ENCODE measurements at places on chromosomes 16 and 17.

- DNase-seq: no peak
Measured at GRCh38 chr16:81221731-81222130, 16.8 kb upstream of the BCO1 start.

DNA sequence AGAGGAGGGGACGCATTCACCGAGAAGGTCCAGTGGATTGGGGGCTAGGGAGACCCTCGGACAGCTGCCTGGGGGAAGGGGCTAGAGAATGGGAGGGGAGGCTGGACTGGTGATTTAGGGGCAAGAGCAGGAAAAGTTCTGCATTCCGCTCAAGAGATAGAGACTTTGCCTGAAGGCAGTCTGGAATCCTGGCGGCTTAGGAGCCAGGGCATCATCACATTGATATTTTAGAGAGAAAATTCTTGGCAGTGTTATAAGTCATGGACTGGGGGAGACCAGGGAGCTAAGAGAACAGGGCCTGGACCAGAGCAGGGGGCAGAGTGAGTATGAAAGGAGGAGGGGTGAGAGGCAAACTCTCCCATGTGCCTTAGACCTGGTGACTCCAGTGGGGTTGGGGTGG lies 35.8 kb downstream of the MSI2 start:
- no peak for DNase-seq

DNA sequence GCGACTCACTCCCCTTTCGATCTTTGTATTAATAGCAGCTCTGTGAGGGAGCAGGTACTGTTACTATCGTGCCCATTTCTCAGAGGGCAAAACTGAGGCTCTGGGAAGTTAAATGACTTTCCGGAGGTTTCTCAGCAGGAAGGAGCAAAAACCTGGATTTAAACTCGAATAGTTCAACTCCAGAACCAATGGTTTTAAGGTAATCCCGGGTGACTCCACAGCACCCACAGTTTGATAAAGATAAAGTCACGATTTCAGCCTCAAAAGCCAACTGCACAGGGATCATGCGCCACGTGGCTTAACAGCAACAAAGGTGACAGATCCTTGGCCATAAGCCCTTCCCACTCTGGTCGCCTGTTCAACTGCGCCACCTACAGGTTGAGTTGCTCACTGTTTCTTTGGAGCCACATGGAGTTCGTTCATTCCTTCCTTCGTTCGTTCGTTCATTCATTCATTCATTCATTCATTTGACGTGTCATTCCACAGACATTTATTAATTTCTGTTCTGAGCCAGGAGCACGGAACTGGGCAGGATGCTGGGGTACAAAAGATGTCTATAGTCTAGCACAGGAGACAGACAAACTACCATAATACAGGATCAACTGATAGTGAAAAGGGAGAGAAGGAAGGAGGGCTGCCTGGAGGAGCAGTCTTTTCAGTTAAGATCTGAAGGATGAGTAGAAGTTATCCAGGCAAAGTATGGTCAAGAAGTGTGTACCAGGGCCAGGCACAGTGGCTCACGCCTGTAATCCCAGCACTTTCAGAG lies 134.8 kb downstream of the HS3ST2 start:
- DNase-seq: no peak

GRCh38 chr17:47703191-47703591 lies 9.2 kb downstream of the TBKBP1 start:
- no peak for DNase-seq

DNA sequence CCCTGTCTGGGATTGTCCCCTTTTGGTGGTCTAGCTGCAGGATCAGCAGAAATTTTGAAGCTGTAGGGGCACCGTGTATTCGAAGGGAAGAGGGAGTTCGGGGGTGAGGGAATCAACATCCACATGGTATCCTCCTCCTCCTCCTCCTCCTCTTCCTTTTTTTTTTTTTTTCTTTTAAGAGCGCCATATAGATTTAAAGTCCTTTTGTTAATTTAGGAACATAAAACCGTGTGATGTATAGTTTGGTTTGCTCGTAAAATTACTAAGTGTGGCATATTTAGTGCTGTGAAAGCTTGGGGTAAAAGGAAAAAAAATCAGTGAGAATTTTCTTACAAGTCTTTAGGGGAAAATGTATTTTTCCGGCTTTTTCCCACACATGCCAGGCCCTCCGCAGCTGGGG lies 50.1 kb upstream of the GSE1 start:
- DNase-seq: no peak

- DNase-seq: no peak
Measured at GRCh38 chr17:57881143-57881542, 31.3 kb upstream of the MRPS23 start.

DNA sequence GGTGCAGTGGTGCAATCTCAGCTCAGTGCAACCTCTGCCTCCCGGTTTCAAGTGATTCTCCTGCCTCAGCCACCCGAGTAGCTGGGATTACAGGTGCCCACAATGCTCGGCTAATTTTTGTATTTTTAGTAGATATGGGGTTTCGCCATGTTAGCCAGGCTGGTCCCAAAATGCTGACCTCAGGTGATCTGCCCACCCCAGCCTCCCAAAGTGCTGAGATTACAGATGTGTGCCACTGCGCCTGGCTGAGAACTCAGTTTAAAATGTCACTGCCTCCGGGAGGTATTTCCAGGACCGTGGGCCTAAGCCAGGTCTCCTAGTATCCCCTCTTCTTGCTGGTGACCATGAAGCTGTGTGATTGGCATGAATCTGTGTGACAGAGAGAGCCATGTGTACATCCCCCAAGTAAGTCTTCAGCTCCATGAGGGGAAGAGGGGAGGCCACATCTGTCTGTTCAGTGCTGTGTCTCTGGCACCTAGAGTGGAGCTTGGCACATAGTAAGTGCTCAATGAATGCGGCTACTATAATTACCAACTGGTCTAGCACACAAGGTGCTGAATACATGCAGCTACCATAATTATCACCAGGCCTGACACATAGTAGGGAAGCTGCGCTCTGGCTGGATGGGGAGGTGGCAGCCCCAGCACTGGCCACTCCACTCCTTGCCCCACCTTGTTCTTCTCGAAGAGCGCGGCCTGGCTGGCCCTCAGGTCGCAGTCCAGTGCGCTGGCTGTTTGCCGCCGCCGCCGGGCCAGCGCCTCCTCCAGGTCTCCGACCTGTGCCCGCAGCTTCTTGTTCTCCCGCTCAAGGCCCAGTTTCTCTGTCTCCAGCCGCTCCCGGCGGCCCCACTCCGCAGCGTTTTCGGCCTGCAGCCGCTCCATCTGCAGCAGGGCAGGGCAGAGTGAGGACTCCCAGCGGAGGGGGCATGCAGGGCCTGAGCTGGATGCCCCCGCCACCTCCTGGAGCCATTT lies 18.7 kb downstream of the CCDC102A start:
- no peak for DNase-seq

DNA sequence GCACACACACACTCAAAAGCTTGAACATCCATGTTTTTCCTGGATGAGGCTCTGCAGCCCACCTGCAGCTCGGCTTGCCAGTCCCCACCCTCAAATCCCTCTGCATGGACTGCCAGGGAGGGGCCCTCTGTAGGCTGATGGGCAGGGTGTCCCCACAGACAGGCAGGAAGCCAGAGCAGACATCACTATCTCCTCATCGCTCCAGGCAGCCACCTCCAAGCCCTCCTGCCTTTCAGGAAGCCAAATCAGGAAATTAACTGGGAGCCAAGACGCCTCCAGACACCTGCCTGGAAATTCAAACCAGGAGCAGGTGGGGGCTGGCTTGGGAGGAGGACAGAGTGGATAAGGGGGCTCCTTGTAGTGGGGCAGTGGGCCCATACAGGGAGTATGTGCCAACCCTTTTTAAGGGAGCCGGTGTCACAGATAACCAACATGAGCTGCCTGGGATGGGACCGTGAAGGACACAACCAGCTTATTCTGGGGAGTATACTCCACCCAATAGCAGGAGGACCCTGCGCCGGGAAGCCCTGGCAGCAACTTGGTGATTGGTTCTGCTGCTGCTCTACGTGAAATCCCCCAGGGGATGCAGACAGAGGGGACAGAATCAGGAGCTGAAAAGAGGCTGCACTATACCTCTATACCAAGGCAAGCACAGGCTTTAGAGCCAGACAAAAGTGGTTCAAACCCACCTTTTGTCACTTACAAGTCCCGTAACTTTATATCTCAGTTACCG lies 139.1 kb downstream of the CCT6B start:
- DNase-seq: no peak

GRCh38 chr16:67071476-67072048 lies 38.2 kb upstream of the PHAF1 start:
- DNase-seq: no peak

DNA sequence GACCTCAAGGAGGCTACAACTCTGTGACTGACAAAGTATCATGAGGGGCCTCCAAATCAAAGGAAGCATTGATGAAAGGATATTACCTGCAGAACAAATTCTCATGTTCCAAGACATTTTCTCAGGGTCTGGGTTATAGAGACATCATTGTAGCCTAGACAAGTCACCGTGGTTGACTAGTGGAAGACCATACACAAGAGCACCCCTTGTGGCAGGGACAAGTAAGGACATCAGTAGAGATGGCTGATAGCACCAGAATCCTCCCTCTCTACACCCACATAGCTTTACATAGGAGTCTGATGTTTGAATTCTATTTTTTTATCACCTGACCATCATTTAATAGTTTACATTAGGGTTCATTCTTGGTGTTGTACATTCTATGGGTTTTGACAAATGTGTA lies 32.5 kb upstream of the CDH8 start:
- no peak for DNase-seq

DNA sequence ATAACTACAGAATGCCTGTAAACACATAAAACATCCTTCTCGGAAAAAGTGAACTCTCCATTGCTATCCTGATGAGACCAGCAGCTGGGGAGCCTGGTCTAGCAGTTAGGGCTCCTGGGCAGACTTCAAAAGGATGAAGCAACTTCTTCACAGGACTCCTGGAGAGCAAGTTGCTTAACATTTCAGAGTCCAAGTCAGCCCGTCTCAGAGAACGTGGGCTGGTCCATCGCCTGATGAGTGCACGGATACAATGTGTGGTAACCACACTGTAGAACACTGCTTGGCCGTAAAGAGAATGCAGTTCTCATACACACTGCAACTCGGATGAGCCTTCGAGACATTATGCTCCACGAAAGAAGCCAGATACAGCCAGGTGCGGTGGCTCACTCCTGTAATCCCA lies 52.7 kb downstream of the TMEM235 start:
- no peak for DNase-seq

DNA sequence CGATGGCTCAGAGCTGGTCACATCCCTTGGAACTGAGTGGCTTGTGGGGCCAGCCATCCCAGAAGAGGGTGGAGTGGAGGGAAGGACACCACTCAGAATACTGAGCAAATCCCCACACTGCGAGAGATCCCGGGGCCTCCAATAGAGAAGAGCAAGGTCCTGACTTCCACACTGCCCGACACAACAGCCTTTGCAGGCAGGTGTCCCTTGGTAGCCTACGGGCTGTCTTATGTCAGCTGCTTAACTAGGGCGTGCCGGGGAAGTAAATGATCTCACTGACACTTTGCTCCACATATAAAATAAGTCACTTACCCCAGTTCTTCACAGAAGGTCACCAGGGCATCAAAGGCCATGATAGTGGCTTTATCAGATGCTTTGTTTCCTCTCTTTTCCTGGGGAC lies 16.1 kb downstream of the RECQL5 start:
- no peak for DNase-seq

- DNase-seq: no peak
Measured at GRCh38 chr17:62626719-62627218, 701 bp upstream of the MRC2 start.

DNA sequence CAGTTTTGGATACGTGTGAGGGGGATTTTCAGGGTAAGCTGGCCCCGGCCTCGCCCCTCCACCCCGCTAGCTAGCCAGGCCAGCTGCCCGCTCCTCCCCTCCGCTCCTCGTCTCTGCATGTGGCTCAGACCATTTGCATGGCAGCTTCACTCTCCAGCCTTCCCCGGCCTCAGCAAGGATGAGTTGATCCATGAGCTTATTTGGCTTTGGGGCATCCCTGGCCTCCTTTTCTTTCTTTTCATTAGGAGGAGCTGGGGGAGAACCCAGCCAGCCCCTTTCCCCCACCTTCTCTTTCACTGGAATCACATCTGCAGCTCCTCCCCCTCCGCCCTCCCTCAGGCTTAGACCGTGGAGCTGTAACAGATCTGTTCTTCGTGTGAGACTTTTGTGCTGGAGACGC lies 30.7 kb downstream of the ELAC2 start:
- DNase-seq: no peak

- no peak for DNase-seq
Measured at GRCh38 chr16:14486520-14487303, 143.3 kb downstream of the PARN start.

- DNase-seq: no peak
Measured at GRCh38 chr16:2343211-2343610, 2.7 kb upstream of the ABCA3 start.

DNA sequence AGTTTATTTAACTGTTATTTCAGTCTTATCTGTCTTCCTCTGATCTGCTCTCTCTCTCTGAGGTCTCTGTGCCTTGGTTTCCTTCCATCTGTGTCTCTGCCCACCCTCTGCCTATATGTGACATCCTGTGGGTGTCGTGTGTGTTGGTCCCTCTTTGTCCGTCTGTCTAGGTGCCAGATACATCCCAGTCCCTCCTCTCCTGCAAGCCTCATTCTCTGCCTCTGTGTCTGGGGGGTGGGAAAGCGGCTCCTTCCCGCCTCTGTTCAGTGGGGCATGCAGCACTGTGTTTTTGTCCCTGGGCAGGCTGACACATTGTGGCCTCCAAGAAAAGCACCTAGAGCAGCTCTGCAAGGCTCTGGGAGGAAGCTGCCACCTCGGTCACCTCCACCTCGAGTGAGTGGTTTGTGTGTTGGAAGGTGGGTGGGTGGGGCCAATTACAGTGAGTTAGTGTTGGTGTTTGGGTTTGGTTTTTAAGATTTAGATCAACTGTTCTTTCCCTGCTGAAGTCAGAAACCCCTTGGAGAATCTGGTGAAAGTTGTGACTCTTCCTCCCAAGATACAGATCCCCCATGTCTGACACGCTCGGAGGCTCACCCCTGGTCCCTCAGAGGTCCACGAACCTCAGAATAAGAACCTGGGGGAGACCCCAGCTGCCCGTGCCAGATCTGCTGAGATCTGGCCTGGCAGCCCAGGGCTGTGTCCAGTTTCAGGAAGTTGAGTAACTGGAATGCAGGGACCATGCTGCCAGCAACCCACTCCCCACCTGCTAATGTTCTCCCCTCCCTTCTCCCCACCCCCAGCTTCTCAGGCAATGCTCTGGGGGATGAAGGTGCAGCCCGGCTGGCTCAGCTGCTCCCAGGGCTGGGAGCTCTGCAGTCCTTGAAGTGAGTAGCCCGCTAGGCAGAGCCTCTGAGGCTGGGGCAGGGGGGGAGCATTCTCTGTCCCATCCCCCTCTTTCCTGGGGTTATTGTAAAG lies 50.9 kb upstream of the CPNE2 start:
- no peak for DNase-seq

DNA sequence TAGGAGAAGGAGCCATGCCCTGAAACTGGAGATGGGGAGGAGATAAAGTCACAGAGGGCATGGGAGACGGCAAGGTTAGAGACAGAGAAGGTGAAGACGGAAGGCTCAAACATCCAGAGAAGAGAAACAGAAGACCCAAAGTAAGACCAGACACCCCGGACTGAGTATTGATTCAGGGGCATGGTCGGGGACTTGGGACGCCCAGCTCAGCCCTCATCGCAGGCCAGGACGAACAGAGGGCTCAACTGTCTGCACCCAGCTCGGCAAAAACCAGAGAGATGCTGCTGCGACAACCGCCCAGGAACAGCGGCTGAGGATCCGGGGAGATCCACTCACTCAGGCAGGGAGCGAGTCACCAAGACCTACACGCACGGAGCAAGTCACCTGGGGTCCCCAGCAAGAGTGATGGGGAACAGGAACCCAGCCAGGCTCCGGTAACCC lies 999 bp downstream of the XYLT1 start:
- no peak for DNase-seq

- no peak for DNase-seq
Measured at GRCh38 chr17:35766903-35767510, 6.3 kb downstream of the C17orf50 start.

GRCh38 chr16:47198180-47198575 lies 54.4 kb upstream of the NETO2 start:
- DNase-seq: no peak

- no peak for DNase-seq
Measured at GRCh38 chr16:76035689-76036088, 241.5 kb upstream of the CNTNAP4 start.
